Bronchial epithelial cell (primary cell): ENCODE measurements at places on chromosomes 12 and 14. TPM values are rescaled to one million over a fixed set of nuclear protein-coding genes. Genes with fewer than 3 reads are reported as not detected.

KRT83 gene
- total RNA-seq = 0.13 TPM in 1 of 2 replicates, not detected in the other

KLRC3 gene
- total RNA-seq = not detected in 2 replicates

RNASE7 gene
- total RNA-seq = 8.2 and 12.1 TPM in 2 replicates

KCNC2 gene
- under 0.01 TPM in 1 of 2 replicates, not detected in the other for total RNA-seq

COCH gene
- total RNA-seq = 0.26 TPM in 1 of 2 replicates, not detected in the other

KCNA5 gene
- total RNA-seq = not detected in 2 replicates

NEMP1 gene
- total RNA-seq = 4.2 and 5.2 TPM in 2 replicates

OLR1 gene
- 0.38 TPM in 1 of 2 replicates, not detected in the other for total RNA-seq

CD4 gene
- total RNA-seq = not detected in 2 replicates

FBLN5 gene
- under 0.01 and 0.26 TPM in 2 replicates for total RNA-seq

OTUB2 gene
- total RNA-seq = 1.3 and 2.6 TPM in 2 replicates

GPRC5D gene
- total RNA-seq = 0.77 TPM in 1 of 2 replicates, not detected in the other

ST8SIA1 gene
- total RNA-seq = under 0.01 and 0.13 TPM in 2 replicates

NR1H4 gene
- total RNA-seq = not detected in 2 replicates

STYK1 gene
- 0.53 and 6.8 TPM in 2 replicates for total RNA-seq

PLEKHD1 gene
- total RNA-seq = 0.26 TPM in 1 of 2 replicates, not detected in the other

CLEC1B gene
- total RNA-seq = not detected in 2 replicates

SOS2 gene
- 17.6 and 21.0 TPM in 2 replicates for total RNA-seq

KRR1 gene
- 23.2 and 30.8 TPM in 2 replicates for total RNA-seq

TEX22 gene
- total RNA-seq = 0.38 and 1.8 TPM in 2 replicates

PMEL gene
- total RNA-seq = 1.8 and 2.6 TPM in 2 replicates

SINHCAF gene
- total RNA-seq = 64.6 and 182 TPM in 2 replicates

AJUBA gene
- total RNA-seq = 174 and 223 TPM in 2 replicates

KRT79 gene
- under 0.01 and 0.26 TPM in 2 replicates for total RNA-seq

HSPB8 gene
- 0.26 and 2.4 TPM in 2 replicates for total RNA-seq

KRT85 gene
- not detected in 2 replicates for total RNA-seq

SLC17A8 gene
- not detected in 2 replicates for total RNA-seq

ADAM20 gene
- total RNA-seq = 2.4 and 2.6 TPM in 2 replicates

CLSTN3 gene
- total RNA-seq = 7.0 and 9.2 TPM in 2 replicates

HOTAIR gene
- not detected in 2 replicates for total RNA-seq
